ENCODE measurements at places on chromosomes 6 and 20.

- DNase-seq = no peak
These were observed 84.5 kb upstream of the PRND start for GRCh38 chr20:4637081-4637797.

DNA sequence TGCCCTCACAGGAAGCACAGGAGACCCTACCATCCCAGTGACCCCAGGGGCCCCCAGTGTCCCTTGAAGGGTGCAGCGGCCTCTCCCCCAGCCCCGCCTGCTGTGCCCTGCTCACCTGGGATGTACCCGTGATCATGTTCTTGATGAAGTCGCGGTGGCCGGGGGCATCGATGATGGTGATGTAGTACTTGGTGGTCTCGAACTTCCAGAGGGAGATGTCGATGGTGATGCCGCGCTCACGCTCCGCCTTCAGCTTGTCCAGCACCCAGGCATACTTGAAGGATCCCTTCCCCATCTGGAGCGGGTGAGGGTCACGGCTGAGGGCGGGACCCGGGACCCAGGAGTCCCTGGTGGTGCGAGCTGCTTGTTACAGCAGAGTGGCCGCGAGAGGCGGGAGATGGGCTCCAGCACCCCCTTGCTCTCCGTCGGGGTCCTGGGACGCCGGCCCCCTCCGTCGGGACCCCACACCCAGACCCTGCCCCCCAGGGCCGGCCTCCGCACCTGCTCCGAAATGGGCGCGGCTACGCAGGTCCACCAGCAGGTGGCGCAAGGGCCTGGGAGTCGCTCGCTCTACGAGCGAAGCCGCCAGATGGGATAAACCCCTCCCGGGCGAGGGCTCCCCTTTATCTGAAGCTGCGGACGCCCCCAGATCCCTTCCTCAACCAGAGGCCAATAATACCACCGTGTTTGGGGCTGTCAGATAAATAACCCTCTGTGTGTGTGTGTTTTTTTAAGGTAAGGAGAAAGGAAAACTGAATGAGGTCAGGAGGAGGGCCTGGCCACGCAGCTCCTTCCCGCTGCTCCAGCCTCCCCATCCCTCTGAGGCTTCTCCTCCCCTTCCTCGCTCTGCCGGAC lies 2.9 kb downstream of the EEF1A2 start:
- DNase-seq = peak; percentile 41

GRCh38 chr20:2236256-2236655 lies 59.5 kb upstream of the TGM3 start:
- DNase-seq = no peak

- no peak for DNase-seq
These were observed 22.5 kb downstream of the KLHL32 start for GRCh38 chr6:96947055-96947454.

- no peak for DNase-seq
These were observed 3.8 kb downstream of the ULBP1 start for GRCh38 chr6:149967591-149967990.

GRCh38 chr6:106924694-106925523 lies 49.6 kb downstream of the CD24 start:
- DNase-seq = no peak

DNA sequence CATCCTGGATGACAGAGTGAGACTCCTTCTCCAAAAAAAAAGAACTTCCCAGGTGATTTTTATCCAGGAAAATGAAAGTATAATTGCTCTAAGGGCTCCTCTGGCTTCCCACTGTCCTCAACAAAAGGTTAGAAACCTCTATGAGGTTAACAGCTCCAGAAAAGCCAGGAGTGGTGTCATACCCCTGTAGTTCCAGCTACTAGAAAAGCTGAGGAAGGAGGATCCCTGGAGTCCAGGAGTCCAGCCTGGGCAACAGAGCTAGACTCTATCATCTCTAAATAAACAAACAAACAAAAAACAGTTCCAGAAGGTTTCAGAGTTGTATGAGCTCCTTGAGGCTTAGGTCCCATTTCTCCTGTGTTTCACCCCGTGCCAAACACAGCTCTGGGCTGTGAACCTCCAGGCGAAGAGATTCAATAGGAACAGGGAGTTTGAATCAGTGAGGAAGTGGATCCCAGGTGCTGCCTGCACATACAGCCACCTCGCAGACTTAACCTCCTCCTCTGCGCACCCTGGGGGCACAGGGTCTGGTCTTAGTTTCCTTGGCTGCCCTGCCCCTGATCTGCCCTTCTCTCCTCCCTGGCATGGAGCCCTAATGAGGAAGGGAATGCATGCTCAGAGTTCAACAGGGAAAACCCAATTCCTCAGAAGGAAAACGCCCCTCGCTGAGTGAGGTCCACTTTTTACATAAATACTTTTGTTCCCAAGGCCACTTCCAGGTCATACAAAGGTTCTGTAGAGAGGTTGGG lies 31.0 kb downstream of the ZC3H12D start:
- no peak for DNase-seq

GRCh38 chr20:43530321-43531090 lies 23.0 kb downstream of the L3MBTL1 start:
- no peak for DNase-seq

GRCh38 chr6:14595751-14596150 lies 478.2 kb downstream of the CD83 start:
- no peak for DNase-seq

DNA sequence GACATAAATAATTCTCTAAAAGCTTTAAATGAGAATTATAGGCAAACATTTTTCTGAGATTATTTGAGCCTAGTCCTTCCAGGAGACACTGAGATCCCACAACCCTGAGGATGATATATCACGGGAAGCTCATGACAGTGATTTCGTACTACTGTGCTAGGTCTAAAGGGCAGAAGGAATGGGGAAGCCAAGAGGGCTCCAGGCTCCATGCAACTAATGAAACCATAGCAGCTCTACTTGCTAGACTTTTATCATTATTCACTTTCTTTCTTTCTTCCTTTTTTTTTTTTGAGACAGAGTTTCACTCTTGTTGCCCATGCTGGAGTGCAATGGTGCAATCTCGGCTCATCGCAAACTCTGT lies 57.3 kb upstream of the SGK1 start:
- no peak for DNase-seq

All from globus pallidus (tissue), 1 donor.